ENCODE measurements at places on chromosomes 1 and 21.

GRCh38 chr1:32666901-32667566 is 16.0 kb downstream of the RBBP4 start:
- no peak for DNase-seq

GRCh38 chr1:203026666-203027663 is 674 bp downstream of the PPFIA4 start:
- DNase-seq: no peak

DNA sequence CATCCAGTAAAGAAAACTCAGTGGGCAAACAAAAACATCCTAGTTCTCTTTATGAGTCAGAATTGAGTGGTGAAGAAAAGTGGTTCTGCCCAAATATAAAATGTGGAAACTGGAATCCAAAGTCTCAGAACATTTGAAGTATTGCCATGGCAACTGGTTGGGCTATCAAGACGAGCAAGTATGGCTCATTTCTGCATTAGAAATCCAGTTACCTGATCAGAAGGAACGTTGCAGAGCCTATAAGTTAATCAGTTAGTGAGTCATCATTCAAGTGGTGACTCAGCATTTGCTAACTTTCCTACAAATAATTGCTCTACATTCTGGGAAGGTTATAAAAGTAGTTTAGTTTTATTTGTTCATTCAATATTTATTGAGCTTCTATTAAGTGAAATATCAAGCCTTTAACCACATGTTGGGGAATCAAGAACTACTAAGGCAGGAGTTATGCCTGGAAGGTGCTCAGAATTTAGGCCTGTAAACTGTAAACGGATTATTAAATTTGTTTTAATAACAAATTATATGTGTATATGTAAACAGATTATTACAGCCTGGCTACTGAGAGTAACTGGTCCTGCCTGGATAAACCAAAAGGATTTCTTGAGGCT is 104.3 kb downstream of the PAPPA2 start:
- DNase-seq: no peak

- no peak for DNase-seq
Measured at GRCh38 chr1:7983086-7983778, 21.7 kb downstream of the PARK7 start.

DNA sequence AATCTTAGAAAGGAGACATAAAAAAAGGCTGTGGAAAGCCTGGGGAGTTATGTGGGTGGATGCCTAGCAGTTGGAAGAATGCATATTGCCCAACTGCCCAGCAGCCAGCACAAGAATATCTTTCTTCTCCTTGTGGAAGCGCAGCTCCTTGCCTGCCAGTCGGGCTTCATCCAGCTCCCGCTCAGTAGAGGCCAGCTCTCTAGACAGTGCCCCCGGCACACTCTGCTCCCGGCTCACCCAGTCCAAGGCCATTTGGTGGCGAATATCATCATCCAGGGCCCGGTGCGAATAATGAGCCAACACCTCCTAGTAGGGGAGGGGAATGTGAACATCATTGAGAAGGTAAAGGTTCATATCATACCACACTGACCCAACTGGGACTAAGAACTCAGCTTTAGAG is 9.0 kb upstream of the RBM8A start:
- no peak for DNase-seq

DNA sequence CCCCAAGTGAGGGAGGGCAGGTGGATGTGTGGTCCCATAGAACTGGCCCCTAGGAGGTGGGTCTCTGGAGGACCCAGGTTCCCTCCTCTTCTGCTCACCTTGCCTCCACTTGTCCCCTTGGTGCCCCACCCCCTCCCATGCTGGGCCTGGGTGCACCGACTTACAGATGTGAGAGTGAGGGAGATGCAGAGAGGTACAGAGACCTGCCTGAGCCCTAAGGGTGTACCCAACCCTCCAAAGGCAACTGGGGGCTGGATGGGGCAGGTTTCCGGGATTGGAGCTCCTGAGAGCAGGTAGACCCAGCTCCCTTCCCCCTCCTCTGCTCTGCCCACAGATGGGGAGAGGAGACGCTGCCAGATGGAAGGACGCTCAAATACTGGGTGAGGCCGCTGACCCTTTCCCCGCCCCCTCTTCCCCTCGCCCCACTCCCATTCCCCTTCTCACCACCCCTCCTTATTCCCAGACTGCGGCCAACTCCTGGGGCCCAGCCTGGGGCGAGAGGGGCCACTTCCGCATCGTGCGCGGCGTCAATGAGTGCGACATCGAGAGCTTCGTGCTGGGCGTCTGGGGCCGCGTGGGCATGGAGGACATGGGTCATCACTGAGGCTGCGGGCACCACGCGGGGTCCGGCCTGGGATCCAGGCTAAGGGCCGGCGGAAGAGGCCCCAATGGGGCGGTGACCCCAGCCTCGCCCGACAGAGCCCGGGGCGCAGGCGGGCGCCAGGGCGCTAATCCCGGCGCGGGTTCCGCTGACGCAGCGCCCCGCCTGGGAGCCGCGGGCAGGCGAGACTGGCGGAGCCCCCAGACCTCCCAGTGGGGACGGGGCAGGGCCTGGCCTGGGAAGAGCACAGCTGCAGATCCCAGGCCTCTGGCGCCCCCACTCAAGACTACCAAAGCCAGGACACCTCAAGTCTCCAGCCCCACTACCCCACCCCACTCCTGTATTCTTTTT is 10.3 kb downstream of the TINAGL1 start:
- no peak for DNase-seq

DNA sequence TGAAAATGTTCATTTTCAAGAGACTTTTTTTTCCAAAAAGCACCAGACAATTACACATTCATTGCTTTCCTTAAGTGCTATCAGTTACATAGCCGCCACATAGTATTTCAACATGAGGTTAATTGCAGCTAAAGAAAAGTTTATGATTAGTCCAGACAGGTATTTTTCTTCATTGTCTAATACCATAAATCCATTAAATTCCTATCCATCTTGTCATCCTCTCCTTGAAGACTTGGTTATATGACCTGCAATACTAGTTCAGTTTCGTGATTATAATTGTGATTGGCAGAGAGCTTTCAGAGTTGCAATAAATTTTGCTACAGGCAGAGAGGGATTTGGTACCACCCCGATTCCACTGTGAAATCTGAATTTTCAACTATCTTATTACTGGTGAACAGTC is 437.7 kb downstream of the GPATCH2 start:
- no peak for DNase-seq

DNA sequence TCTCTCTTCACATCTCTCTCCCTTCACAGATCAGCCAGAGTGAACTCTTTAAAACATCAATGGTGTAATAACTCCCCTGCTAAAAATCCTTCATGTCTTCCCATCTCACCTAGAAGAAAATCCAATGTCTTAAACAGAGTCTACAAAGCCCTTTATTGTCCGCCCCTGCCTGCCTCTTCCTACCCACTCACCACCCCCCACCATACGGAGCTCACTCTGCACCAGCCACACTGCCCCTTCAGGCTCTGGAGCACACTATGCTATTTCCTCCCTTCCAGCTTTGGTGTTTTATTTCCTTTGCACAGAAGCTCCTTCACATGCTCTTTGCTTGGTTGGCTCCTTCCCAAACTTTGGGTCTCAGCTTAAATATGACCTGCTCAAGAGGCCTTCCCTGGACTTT is 10.2 kb downstream of the CAMK1G start:
- no peak for DNase-seq

GRCh38 chr1:21534674-21535378 is 25.6 kb downstream of the ALPL start:
- DNase-seq: no peak

- DNase-seq: no peak
Measured at GRCh38 chr1:226644541-226645176, 94.4 kb downstream of the ITPKB start.

DNA sequence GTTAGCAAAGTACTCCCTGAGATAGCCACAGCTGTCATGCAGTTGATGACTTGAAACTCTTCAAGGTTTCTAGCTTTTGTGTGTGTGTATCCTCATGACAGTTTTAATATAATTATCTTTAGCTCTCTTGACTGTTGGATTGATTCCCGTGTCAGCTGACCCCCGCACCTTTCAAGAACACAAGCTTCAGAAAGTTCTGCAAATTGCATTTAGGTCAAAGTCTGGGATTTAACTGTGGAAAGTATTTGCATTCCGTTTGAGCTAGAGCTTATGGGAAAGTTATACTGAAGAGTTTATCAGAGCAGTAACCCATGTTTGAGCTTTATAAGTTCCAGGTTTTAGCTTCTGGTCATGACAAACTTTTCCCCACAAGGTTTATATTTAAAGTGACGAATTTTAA is 380.1 kb upstream of the CHRM3 start:
- DNase-seq: no peak

DNA sequence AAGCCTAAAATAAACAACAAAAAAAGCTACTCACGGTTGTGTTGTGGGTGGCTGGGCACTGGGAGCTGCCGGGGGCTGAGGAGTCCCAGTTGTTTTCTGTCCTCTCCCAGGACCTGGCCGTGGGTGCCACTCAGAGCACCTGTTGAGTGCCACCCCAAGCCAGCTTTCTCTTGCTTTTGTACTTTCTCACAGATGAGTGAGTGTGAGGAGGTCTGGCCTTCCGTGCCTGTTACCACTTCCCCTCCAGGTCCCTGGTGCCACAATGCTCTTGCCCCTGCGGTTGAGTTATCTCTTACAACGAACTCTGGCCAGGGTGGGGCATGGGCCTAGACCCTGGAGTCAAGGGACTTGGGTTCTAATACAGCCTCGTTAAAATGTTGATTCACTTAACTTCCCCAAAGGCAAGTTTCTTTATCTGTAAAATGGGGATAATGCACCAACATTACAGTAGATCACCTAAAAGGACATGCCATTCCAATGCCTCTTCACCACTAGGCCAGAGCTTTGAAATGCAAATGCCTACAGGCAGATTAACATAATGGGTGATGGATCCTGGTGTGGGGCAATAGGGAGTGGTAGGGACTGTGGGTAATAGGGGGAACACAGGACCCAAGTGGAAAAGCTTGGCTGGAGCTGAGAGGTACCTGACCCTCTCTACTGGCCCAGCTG is at the start of gene CNR2:
Gene CNR2, minus strand, starts transcription at position 151 of the 669 bp plus-strand sequence. CDS start 37,745 bp downstream, outside the sequence.
- DNase-seq: no peak

- DNase-seq: no peak
Measured at GRCh38 chr1:226960944-226961765, 21.1 kb downstream of the COQ8A start.

- no peak for DNase-seq
Measured at GRCh38 chr21:19565587-19565986, 1162.0 kb upstream of the TMPRSS15 start.

GRCh38 chr21:38797470-38797869 is 8.3 kb upstream of the ETS2 start:
- DNase-seq: no peak

GRCh38 chr1:87968197-87968955 is 639.7 kb downstream of the LMO4 start:
- no peak for DNase-seq

DNA sequence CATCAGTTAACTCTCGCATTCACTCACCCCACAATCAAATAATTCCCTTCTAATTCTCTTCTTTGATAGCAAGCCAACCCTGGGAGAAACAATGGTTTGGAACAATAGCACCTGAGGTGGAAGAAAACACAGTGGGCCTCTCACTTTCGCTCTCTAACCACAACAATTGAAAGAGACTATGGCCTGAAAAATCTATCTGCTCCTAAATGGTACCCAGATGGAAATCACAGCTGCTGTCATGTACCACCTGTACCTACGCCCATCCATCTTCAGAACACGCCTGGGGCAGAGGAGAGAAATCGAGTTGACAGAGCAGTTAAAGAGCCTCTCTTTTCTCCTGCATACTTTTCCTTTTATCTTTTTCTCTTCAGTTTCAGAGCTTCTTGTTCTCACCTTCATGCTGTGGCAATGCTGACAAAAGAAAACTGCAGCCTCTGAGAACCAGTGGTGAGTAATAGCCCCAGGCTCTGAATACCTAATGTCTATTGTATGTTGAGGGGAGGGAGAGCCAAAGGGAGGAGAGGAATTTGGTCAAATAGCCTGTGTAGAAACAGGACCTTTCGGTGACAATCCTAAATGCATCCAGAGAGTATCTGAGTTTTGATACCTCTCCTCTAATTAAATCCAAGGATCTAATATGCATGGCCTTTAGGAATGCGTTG is 57.7 kb downstream of the ZC3H11B start:
- no peak for DNase-seq

DNA sequence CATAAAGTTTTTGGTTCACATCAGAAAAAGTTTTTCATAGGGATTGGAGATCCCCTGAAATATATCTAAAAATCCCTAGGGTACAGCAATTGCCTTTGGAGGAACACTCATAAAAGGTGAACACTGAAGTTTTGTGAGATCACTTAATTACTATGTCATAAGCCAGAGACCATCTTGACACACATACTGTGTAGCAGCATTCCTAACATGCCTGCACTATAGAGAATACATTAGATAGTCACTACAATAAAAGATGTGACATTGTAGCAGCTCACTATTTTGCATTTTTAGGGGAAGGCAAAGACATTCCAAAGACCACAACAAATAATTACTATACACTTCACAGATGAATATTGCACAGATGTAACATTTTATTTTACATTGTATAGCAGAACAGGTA is 779.9 kb downstream of the KCNT2 start:
- DNase-seq: no peak

DNA sequence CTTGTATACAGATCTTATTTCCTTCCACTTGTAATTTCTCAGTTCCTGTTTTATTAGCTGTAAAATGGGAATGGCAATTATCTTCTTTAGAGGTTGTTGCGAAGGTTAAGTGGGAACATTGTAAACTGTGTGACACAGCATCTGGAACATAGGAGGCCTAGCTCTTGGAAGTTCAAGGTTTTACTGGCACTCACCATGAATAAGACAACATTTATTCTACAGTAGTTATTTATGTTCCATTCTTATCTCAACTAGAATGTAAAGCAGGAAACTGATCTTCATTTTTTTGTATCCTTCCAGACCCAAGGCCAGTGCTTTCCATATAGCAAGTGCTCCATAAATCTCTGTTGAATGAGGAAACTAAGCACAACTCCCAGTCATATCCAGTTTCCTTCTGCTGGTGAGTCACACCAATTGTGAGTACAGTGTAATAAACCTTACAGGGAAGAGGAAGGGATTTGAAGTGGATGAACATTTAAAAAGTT is 1.4 kb downstream of the BCL10 start:
- DNase-seq: no peak

DNA sequence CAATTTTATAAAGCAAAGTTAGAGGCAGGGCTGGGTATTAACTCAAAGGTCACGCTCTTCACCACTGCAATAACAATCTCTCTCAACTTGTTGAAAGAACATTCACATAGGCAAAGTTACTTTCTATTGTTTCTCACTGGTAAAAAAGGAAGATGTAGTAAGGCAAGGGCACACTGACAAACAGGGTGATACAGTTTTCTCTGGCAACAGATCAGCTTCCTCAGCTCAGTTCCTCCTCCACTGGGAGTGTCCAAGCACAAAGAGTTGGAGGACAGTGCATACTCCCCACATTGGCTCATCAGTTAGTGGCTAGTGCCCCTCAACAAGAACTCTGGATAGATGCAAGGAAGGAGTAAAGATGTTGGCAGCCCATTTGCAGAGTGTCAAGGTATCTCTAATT is 3.7 kb downstream of the PLPPR4 start:
- no peak for DNase-seq

GRCh38 chr1:157437296-157437695 is 115.0 kb downstream of the FCRL5 start:
- no peak for DNase-seq

GRCh38 chr21:42189431-42189830 is 29.5 kb upstream of the ABCG1 start:
- no peak for DNase-seq
